Activated CD4-positive, CD25-positive, alpha-beta regulatory T cell treated with anti-CD3 and anti-CD28 coated beads, Interleukin-2, amount 50 U/mL, for 24 hours (primary cell): ENCODE measurements at places on chromosomes 4 and X.

DNA sequence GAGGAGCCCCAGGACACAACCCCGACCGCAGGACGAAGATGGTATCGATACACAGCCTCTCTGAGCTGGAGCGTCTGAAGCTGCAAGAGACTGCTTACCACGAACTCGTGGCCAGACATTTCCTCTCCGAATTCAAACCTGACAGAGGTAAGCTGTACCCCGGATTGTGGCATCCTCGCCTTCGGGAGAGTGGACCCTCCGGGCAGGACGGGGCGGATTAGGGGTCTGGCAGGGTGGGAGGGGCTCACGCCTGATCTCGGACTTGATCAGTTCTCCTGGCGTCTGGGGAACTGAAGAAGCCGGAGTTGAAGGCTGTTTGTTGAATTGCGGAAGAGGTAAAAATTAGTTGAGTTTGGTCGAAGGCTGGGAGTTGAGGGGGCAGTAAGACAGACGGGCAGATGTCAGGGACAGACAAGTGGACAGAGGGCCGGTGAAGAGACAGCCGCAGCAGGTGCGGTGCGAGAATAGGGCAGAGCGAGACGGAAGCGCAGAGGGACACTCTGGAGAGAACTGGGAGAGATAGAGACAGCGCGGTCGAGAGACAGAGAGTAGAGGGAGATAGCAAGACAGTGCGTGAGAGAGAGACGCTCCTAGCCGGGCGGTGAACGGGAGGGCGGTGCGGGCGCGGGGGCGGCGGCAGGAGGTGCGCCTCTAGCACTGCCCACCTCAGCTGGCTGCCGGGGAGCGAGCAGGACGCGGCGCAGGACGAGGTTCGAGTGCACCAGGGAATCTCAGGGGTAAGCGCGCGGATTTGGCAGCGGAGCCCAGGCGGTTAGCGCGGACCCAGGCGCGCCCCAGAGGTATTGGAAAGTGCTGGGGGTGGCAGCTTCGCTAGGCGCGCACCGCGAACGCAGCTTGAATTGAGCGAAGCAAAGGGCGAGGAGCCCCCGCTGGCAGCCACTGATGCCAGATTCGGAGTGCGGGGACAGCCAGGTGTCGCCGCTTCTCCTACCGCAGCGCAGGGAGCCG is 23.9 kb downstream of the ARHGAP36 start:
- no peak for ATAC-seq

- no peak for ATAC-seq
Observed at GRCh38 chr4:154120006-154120676, 331.3 kb upstream of the SFRP2 start.

GRCh38 chrX:115533485-115533884 is 27.5 kb upstream of the PLS3 start:
- ATAC-seq: no peak

GRCh38 chr4:42953321-42953720 is 60.8 kb downstream of the GRXCR1 start:
- no peak for ATAC-seq

- no peak for ATAC-seq
Observed at GRCh38 chr4:8286719-8287342, 17.3 kb downstream of the HTRA3 start.

DNA sequence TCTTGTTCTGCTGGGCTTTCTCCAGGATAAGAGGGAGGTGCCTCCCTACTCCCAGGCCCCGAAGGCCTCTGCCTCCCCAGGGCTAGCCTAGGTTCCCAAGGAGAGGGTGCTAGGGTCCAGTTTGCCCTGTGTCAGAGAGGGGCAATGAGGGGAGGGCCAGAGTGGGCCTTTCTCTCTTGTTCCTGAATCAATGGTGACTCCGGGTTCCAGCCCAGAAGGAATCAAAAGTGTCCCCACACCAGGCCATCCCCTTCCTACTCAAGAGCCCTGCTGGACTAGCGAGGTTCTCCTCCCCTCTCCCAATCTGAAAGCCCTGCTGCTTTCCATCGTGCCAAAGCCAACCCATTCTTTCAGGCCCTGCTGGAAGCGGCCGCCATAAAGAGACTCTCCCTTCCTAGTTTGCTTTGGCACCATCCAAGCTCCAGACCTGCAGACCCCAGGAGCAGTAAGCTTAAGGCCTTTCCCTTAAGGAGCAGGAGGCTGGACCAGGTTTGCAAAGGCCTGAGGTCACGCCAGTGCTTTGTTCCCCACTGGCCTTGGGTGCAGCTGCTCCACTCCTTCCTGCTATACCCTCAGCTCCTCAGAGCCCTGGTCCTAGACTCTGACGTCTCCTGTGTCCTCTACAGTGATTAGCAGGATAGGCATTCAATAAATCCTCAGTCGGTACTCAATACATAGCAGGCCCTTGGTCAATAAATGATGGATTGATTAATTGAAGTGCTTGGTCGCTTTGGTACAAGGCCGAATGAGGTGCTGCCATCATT is 10.6 kb downstream of the TSC22D3 start:
- ATAC-seq: no peak

DNA sequence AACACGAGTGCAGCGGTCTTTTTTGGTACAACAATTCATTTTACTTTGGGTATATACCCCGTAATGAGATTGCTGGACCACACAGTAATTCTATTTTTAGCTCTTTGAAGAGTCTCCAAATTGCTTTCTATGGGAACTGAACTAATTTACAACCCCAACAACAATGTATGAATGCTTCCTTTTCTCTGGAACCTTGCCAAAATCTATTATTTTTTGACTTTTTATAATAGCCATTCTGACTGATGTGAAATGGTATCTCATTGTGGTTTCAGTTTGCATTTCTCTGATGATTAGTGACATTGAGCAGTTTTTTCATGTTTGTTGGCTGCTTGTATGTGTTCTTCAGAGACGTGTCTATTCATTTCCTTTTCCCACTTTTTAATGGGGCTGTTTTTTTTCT is 240.8 kb downstream of the STK32B start:
- ATAC-seq: no peak

DNA sequence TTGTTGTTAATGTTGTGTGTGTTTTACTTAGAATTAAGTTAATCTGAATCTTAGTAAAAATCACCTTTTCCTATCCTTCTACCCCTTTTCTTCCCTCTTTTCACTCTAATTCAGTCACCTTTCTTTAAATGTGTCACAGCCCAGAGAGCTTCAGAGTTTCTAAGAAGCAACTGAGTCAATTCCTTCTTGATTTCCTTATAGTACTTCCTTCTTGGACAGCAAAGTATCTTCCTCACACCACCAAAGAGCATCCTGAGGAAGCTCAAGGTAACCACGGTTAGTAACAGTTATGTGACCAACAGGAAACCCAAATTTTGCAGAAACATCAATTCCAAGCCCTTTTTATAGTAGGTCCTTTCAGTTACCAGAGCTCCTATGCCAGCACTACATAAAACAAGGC is 243.2 kb upstream of the BMP3 start:
- ATAC-seq: no peak

DNA sequence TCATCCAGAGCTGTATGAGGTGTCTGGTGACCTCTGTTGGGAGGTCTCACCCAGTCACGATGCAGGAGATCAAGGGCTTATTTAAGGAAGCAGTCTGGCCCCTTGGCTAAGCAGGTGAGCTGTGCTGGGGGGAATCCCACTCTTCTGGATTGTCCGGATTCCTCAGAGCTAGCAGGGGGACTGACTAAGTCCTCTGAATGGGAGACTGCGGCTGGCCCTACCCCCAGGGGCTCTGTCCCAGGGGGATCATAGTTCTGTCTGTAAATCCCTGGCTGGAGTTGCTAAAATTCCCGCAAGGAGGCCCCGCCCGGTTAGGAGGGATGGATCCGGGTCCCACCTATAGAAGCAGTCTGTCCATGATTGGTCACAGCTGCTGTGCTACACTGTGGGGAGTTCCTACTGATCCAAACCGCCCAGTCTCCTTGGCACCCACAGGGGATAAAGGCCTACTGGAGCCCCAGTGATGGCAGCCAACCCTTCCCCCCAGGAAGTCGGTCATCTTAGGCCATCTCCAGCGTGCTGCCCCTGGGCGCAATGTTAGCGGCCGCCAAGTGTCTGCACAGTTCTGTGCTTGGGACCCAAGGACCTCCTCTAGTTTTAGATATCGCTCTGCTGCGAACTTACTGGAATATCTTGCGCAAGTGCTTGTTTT is 118.2 kb upstream of the KLF8 start:
- no peak for ATAC-seq

DNA sequence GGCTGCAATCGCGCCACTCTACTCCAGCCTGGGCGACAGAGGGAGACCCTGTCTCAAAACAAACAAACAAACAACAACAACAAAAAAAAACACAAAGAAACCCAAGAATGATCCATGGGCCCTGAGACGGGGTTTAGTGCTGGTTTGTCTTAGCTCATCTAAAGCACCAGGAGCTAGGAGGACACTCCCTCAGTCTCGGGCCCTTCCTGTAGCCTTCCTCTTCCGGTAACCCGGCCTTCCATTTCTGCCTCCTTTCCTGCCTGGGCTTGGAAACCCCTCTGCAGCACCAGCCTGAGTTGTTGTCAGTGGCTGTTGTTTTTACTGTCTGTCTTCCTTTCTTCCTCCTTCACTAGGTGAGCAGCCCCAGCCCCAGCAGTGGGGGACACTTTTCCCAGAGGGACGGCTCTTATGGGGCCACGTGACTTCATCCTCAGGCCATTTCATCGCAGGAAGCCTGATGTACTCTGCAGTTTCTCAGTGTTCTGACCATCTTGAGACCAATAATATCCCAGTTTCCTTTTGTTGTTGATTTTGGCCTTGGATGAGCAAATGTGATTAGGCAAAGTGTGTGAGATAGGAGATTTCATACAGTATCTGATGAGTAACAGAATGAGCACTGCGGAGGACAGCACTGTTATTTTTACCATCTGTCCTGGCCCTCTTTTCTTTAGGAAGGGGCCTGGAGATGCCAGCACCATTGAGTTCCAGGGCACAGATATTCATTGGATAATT is 90.1 kb downstream of the ANAPC4 start:
- no peak for ATAC-seq

DNA sequence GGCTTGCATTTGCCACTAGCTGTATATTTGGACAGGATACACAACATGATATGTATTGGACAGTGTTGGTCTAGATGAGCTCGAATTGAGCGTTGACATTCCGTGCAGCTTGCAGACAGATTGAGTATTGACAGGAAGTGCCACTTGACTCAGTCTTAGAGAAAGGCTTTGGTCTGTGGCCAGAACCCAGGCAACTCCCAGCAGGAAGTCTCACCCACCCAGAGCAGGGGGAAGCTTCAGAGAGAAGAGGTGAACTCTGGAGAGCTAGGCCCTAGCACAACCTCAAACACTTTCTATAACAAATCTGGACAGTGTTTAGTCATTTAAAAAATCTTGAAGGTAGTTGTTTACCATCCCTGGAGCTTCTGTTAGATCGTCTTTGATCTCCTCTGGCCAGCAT is 280.5 kb downstream of the FBXW7 start:
- ATAC-seq: peak; percentile 82

- ATAC-seq: no peak
Observed at GRCh38 chrX:53265771-53266574, 15.4 kb downstream of the IQSEC2 start.

- ATAC-seq: no peak
Observed at GRCh38 chr4:141567326-141567915, 69.0 kb upstream of the IL15 start.

DNA sequence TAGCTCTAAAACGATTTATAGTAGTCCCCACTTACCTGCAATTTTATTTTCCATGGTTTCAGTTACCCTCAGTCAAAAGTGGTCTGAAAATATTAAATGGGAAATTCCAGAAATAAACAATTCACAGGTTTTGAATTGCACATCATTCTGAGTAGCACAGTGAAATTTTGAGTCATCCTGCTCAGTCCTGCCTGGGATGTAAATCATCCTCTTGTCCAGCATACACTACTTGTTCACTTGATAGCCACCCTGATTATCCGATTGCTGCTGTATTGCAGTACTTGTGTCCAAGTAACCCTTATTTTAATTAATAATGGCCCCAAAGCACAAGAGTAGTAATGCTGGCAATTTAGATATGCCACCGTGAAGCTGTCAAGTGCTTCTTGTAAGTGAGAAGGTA is 23.5 kb upstream of the BDH2 start:
- ATAC-seq: no peak

- ATAC-seq: no peak
Observed at GRCh38 chrX:68865300-68865699, 36.5 kb downstream of the EFNB1 start.

DNA sequence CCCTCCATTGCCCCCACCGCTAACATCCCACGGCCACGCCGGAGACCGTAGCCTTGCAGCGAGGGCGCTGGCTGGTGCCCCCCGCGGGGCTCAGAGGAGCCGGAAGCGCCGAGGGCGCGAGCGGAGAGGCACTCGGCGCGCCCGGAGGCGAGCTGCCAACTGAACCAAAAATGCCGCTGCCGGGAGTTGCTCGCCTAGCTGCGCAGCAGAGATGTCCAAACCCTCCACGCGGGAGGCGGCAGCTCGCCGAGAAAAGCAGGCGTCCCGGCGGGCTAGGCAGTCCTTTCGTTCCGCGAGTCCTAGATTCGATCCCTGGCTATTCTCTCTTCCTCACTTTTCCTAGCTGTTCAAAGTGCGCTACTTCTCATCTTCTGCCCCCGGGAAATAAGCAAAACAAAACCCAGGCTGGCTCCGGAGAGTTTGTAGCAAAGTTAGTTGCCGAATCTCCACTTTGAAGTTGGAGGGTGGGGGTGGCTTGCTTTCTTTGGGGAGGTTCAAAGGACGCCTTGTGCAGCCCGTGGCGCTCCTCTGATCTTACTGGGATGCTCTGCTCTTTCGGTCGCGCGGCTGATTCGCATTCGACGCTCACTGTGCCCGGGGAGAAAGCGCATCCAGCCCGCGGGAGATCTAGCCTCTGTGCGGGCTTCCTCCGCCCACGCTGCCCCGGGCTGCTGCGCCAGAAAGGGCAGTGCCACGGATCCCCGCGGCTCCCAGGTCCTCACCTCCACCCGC is 723 bp downstream of the NKX6-1 start:
- ATAC-seq: peak; percentile 15

GRCh38 chr4:6207602-6208001 is 7.3 kb upstream of the JAKMIP1 start:
- no peak for ATAC-seq

DNA sequence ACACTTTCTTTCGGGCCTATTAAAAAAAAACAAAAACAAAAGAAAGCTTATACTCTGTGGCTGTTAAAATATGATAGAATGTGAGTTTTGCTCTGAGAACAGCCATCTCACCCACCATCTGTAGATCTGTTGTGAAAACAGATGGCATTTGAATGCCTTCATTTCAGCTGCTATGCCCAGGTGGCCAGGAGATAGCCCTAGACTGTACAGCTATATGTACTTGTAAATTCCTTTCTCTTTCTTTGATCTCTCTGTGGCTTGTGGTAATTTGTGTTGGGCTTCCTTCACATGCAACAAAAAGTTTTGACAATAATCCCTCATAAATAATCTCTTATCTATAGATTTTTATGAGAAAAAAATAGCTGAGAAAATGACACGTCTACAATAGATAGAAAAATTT is 38.1 kb downstream of the PNPLA4 start:
- no peak for ATAC-seq

DNA sequence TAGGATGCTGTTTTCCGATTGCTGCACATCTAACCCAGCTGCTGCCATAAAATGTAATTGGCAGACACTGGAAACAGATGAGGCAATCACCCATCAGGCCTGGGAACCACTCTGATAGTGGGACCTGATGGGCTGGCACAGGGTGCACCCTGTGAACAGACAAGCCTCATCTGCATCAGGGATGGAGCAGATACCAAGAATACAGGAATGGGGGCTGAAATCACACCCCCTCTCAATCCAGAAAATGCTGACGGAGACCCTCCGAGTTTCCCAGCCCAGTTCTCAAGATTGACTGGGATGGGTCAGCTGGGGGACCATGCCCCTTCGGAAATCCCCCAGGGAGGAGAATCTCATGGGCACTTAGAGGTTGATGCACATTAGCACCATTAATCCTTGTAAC is 28.8 kb upstream of the PPP2R2C start:
- ATAC-seq: no peak

GRCh38 chr4:83212041-83212851 is 72.4 kb downstream of the COQ2 start:
- peak; percentile 74 for ATAC-seq
